Iris pigment epithelial cell (primary cell): ENCODE measurements at places on chromosomes 1 and 21.

DNA sequence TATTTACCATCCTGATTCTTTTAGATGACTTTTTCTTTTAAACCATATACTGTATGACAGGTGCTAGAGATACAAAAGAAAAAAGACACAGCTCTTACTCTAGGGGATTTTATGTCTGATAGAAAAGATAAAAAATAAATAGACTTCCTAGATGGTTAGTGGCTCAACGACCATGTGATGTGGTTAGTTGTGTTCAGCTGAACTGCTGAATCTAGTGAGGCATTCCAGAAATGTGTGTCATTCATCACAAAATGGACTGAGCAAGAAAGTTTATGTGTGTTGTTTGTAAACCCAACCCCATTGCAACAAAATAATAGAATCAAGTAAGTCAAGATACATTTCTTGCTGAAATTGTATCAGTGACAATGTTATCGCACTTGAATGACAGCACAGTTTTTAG lies 205.8 kb upstream of the LYPLAL1 start:
- peak; percentile 84 for DNase-seq

DNA sequence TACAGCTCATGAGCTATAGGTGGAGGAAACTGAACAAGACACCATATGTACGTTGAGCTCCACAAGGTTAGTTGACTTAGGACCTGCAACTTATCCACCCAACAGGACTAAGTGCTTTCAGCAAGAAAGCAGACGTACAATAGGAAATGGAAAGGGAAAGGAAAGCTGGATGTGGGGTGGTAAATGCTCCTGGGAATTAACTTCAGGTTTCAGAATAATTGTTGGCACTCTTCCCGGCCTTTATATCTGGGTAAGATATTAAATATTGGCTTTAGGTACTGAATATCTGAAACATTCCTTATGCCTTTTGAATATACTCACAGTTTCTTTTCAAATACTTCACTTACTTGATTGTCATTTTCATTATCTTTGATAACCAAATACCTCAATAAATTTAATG lies 36.3 kb downstream of the GLMN start:
- no peak for DNase-seq

DNA sequence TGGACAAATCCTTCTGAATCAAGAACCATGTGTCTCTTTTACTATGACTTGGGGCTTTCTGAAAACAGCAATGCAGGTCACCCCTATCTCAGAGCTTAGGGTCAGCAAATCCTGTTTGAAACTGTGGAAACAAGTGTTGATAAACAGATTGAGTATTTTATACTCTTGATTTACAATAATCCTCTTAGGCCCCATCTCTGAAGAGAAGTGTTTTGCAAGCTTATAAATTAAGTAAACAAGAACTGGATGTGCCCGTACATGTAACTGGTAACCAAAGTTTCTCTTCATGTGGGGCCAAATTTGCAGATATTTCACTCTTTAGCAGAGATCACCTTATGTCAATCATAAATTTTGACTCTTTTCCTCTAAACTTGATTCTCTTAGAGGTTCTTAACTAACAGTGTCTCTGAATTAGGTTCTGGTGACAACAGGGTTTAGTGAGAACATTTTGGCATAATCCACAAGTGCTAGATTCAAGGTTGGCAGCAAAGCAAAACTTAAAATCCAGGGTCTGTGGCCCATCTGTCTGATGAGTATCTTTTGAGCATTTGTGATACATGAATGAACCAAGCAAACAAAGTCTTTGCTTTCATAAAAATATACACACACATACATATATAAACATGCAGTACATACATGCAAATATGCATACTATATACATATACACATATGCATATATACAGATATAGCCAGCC lies 183.0 kb upstream of the HOOK1 start:
- DNase-seq, result peak; percentile 49

- DNase-seq, result peak; percentile 77
Observed at GRCh38 chr1:42765832-42766740, 742 bp downstream of the P3H1 start.

DNA sequence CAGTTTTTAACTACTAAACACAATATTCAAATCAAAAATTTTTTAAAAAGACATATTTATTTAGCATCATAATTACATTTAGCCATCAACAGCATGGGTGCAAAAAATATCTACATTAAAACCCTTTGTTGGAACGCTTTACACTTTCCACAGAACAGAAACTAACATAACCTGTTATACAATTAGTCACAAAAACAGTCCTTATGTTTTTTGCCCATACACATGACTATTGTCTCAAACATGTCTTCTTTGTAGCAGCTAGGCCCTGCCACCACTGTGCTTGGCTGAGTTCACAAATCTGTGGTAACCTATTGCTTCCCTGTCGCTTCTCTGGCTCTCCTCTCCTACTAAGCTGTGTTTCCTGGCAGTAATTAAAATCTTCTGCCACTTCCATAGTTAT lies 1350.0 kb upstream of the ADGRL2 start:
- DNase-seq, result no peak

DNA sequence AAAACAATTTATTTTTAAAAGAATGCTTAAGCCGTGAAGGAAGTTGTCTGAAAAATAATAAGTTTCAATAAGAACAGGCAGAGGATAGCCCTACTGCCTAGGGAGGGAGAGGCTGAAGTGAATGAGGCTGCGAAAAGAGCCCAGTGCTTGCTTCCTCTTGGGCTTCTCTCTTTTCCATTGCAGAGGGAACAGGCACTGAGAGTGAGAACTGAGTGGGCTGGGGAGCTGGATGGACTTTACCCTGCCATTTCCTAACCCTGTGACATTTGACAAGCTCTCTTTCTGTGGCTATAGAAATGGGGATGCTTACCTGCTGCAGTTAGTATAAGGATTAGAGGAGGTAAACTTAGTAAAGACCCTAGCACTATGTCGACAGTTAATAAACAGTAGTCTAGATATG lies 30.0 kb downstream of the TENT5C start:
- no peak for DNase-seq

GRCh38 chr1:3662080-3662671 lies 9.9 kb downstream of the TP73 start:
- no peak for DNase-seq

DNA sequence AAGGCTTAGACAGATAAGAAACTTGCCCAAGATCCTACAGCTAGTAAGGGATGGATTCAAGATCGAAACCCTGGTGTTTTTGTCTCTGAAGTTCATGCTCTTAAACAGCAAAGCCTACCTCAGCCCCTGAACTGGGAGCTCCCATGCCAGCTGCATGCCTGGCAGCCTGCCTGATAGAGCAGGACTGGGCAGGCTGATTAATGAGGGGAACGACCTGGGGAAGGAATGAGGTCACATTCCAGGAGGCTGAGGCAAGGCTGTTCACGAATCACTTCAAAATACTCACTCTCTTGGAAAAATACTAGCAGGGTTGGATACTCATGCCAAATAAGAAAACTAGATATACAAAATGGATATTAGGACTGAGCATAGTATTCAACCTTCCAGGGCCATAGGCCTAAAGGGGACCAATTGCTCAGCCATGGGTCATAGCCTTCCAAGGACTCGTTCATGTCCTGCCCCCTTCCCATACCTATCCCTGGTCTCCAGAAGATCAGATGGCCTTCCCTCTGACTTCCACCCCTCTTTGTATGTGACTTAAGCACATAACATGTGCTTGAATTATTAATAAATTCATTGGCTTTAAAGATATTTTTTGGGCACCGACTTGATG lies 15.6 kb upstream of the TACSTD2 start:
- DNase-seq, result peak; percentile 89

DNA sequence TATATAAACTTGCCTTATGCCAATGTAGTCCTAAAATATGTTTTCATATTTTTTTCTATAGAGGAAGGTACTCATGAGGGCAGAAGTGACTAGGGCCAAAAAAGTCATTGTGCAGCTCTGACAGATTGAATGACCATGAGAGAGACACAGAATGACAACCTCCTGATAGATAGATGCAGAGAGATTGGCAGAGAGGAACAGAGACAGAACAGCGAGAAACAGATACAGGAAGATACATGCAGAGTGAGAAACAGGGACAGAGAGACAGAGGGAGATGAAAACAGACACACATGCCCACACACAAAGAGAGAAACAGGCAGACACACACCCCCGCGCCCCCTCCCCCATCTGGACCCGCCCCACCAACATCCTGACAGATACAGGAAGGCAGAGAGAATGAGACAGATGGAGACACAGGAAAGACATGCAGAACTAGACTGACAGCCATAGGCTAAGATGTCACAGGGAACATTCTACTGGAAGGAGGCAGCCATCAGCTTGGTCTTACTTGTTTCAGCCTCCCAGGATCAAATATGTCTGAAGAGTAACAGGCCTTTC lies 211.1 kb downstream of the ST6GALNAC3 start:
- DNase-seq, result no peak

DNA sequence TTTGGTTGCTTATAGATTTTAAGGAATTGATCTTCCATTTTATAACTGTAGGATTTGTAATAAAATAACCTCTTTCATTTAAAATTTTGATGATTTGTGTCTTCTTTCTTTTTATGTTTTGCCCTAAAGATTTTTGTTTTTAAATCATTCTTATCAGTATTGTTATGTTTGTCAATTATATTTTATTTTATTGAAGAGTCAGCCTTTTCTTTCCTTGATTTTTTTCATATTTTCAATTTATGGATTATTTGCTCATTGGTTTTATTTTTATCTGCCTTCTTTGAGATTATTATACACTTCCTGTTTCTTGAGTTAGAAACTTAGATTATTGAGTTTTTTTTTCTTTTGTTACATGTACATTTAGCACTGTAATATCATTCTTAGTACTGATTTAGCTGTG lies 233.4 kb upstream of the BRINP3 start:
- DNase-seq, result no peak

DNA sequence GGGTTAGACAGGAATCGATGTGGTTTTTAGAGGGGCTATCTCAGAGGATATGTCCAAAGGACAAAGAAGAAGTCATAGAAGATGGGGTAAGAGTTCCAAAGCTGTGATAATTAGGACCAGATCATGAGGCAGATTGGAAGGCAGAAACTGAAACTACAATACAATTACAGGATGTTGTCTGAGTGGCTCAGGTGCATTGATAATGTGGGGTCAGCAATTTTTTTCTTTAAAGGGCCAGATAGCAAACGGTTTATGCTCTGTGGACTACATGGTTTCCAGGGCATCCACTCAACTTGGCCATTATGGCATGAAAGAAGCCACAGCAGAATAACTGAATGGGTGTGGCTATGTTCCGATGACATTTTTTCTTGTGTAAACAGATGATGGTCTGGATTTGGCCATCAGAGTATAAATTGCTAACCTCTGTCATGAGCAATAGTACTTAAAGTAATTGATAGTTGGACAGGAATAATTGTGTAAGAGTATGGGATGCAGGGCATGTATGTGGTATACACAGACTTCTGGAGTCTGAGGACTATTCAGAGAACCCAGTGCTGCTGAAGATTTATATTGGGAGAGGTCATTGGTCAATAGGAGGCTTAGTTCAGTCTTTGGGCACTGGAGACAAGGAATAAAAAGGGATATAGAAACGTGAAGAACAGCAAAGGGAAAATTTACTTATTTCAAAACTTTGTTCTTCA lies 198.4 kb upstream of the ADGRL4 start:
- DNase-seq, result no peak

DNA sequence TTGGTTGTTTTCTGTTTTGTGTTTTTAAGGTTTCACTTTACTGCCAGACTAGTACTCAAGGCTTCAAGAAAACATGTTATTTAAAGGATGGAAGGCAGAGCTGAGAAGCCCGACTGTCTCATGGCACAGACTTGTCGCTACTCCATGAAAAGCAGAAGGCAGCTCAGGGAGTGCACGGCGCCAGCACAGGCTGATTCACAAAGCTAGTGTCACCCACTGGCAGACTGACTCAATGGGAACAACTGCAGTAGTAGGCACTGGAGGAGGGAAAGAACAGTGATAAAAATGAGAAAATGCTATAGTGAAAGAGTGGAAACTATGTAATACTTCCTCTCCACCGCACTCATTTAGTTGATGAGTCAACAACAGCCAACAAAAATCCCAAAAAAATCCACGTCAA lies 14.7 kb downstream of the HSF2BP start:
- DNase-seq, result peak; percentile 66

DNA sequence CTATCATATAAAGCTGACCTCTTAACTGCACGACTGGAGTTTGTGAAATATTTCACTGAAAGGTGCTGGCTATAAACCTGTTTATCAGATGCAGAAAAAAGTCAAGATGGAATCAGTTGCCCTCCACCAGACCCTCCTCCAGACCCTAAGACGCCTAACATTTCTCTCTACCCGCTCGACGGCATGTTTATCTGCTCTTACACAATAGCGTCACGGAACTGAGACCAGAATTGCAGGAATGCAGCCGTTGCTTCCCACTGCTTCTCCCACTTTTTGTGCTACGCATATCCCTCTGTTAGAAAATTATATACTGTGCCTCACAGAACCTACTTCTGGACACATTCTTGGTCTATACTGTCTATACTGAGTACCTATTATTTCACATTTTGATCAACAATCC lies 28.2 kb upstream of the FAM131C start:
- no peak for DNase-seq

GRCh38 chr1:173864179-173864867 lies 3.5 kb downstream of the GAS5 start:
- peak; percentile 41 for DNase-seq

GRCh38 chr1:15331180-15331579 lies 78.5 kb upstream of the EFHD2 start:
- no peak for DNase-seq

GRCh38 chr1:62429581-62429980 lies 7.3 kb upstream of the USP1 start:
- DNase-seq, result no peak

- DNase-seq, result no peak
Observed at GRCh38 chr21:43825242-43825935, 36.0 kb downstream of the RRP1 start.

DNA sequence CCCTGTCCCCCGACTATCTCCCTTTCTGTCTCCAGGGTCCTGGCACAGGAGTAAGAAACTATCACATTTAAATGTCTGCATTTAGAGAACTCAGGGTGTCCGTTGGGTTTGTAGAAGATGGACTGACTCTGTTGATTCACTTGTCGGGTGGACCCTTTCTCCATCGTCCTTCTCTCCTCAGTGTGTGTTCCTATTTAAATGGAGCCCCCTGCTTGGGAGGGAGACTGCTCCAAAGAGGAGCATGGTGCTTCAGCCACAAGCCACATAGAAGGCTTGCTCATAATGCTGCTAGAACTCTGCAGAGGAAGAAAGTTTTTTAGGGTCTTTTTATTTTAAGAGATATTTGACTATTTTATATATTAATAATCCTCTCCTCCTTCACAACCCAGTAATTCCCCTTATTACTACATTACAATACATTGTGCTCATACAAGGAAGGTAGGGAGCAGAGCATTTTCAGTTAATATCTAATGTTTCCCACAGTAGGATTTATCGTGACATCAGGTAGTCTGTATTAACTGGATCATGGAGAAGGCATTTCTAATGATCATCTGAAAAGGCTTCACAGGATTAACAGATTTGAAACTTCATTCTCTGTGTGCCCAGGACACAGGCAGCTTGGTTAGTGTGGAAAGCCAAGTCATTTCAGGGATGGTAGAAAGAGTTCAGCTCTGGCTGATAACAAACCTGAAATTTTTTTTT lies 13.8 kb downstream of the FGGY start:
- DNase-seq, result no peak

DNA sequence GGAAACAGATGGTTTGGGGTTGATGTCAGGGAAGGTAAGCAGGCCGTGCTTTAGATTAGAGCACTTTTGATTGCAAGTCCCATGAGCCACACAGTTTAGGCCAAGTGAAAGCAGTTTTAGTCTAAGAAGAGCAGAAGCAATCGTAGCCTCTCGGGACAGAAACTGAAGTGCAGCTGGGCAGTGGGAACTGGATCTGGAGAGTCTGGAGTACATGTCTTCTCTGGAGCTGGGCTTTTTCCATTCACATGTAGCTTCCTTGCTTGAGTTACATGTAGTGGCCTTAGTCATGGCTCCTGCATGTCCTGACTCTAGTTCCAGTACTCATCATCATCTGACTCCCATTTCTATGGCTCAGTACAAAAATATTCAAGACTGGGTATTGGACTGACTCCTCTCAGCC lies 16.7 kb downstream of the CAMTA1 start:
- peak; percentile 64 for DNase-seq
